ENCODE measurements at places on chromosomes 1 and 21.
A peak's percentile ranks its signal among the peaks of the same experiment; 100 is the strongest.

DNA sequence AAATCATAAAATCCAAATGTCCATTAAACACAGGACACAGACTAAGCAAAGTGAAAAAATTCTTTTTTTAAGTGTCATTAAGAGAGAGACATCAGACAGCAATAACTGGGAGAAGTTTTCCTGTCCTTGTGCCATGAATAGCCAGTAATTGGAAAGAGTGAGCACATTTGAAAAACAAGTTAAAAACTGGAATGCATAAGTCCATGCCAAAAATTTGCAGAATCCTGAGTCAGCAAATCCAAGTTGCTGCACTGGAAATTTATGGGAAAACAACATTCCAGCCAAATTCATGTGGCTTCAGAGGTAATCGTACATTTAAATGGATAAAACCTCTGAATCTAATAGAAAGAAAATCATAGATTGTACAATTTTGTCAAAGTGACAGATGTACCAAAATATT, 291.4 kb downstream of the LRRC40 start:
- no peak overlapping the region for H3K4me3 ChIP-seq
- H3K4me1 ChIP-seq = no peaks in the 10 kb centered on the region
- no peaks in the 10 kb centered on the region for H3K36me3 ChIP-seq
- no peak overlapping the region for H3K27ac ChIP-seq
- no peak for DNase-seq

- DNase-seq = no peak
- H3K27me3 ChIP-seq = no peaks in the 10 kb centered on the region
- H3K4me3 ChIP-seq = no peak overlapping the region
- no peaks in the 10 kb centered on the region for H3K36me3 ChIP-seq
Observed at GRCh38 chr1:65724151-65724550, 68.5 kb upstream of the PDE4B start.

GRCh38 chr1:171515299-171515698, 30.0 kb downstream of the PRRC2C start:
- H3K27me3 ChIP-seq = no peaks in the 10 kb centered on the region
- DNase-seq = no peak
- H3K27ac ChIP-seq = no peak overlapping the region
- no peak overlapping the region for H3K4me3 ChIP-seq
- peaks cover 54% of the 10 kb centered on the region for H3K36me3 ChIP-seq

DNA sequence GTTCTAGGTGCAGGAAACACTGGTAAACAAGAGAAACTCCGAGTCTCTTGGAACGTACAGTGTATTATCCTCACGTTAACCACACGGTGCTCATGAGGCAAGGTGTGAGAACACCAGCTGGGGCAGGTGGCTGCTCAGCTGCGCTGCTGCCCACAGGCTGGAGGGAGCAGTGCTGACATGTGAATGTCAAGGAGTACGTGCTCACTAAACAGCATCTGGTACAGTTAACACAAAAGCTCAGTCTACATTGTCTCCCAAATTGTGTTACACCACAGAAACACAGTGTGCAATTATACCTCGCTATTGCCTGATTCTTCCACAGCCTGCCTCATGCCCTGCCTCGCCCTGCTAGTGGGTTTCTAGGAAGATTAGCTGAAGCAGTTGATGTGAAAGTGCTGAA, 138.4 kb downstream of the GLIS1 start:
- H3K27ac ChIP-seq = no peak overlapping the region
- no peaks in the 10 kb centered on the region for H3K27me3 ChIP-seq
- H3K4me1 ChIP-seq = no peaks in the 10 kb centered on the region
- no peak overlapping the region for H3K4me3 ChIP-seq

DNA sequence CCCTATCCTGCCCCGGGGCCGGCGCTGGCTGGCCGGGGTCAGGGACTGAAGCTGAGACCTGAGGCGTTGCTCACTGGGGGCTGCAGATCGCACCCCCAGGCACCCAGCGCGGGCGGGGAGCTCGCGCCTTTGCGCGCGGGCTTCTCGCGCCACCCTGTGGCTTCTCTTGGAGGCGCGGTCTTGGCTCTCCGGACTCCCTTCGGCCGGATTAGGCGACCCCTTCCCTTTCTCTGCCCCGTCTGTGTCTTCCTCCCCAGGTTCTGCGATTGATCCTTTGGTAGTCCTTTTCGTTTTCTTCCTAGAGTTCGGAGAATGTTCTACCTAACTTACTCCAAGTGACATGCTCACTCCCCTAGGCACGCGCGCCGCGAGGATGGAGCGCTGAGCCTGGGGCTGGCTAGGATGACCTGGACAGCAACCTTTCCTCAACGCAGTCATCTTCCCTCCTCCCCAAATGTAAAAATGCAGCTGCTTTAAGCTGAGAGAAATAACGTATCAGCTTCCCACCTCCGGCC, 495 bp upstream of the NTRK1 start:
- H3K4me3 ChIP-seq = peak overlapping the region; percentile 11
- H3K27me3 ChIP-seq = peaks cover 85% of the 10 kb centered on the region
- peak; percentile 30 for DNase-seq
- H3K36me3 ChIP-seq = no peaks in the 10 kb centered on the region
- H3K4me1 ChIP-seq = peaks cover 14% of the 10 kb centered on the region

DNA sequence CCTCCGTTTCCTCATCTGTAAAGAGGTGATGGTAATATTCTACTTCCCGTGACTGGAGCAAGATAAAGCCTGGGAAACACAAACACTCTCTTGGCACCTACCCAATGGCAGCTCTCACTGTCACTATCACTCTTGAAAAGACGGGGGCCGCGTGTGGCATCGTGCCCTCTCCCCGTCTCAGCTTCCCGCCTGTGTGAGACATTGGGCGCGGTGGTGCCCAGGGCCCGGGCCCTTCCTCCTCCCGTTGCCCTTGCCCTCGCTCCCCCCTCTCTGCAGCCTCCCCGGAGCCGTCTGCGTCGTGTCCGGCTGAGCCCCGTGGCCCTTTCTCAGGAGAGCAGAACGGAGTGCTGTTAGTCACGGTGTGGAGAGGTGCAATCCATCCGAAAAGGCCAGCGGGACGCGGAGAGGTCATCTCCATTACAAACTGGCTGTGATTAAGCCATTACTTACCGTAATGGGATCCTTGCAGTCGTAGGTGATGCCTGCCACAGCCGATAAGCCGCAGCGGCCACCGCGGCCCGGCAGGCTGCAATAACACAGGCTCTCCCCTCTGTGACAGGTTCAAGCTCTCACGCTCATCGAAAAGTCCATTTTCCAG, 156.4 kb upstream of the ZC3H12A start:
- H3K36me3 ChIP-seq = no peaks in the 10 kb centered on the region
- peaks cover 60% of the 10 kb centered on the region for H3K27me3 ChIP-seq
- no peak overlapping the region for H3K4me3 ChIP-seq
- H3K27ac ChIP-seq = no peak overlapping the region
- DNase-seq = no peak

- H3K4me3 ChIP-seq = no peak overlapping the region
- no peaks in the 10 kb centered on the region for H3K36me3 ChIP-seq
Observed at GRCh38 chr1:186806477-186806876, 22.3 kb upstream of the PLA2G4A start.

DNA sequence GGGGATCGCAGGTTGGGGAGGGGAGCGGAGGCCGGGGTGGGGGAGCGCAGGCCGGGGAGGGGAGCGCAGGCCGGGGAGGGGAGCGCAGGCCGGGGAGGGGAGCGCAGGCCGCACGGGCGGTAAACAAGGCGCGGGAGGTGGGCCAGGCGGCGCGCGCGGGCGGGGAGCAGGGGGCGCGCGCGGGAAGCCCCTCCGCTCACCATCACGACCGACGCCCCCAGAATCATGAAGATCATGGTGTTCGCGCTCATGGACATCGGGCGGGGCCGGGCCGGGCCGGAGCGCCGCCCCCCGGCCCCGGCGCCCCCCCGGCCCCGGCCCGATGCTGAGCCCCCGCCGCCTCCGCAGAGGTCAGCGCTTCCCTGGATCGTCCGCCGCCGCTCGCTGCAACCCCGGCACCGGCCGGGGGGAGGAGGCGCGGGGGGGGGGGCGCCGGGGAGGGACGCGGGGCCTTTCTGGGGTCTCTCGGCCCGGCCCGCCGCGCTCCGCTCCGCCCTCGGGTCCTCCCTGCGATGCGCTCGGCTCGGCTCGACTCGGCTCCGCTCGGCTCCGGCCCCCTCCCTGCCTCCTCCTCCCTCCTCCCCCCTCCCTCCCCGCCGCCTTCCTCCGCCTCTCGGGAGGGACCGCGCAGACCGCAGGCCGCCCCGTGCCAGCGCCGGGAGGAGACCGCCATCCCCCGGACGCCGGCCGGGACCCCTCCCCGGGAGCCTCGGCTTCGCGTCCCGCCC, at the start of gene TMEM240:
TMEM240 (minus strand) TSS at position 535 of the 728 bp plus-strand sequence; CDS start at position 257, 278 bp downstream.
- peak; percentile 68 for DNase-seq
- H3K36me3 ChIP-seq = no peaks in the 10 kb centered on the region
- peaks cover 17% of the 10 kb centered on the region for H3K4me1 ChIP-seq
- peaks cover 9% of the 10 kb centered on the region for H3K27me3 ChIP-seq
- H3K27ac ChIP-seq = peak within 1 kb of the TSS; percentile 37

DNA sequence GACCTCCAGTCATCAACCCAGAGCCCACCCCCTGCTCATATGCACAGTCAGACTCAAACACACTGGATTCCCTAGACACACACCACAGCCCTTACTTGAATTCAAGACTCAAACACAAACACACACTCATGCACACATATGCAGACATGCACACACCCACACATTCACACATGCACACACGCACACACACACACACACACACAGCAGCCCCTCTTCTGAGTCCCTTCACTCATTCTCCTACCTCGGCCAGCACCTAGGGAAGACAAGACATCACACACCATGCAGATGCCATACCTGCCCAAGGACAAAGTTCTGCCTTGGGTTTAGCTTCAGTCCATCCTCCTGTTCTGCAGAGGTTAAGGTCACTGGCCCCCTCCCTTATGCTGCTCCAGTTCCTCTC, 1.6 kb upstream of the HCRTR1 start:
- H3K27me3 ChIP-seq = peaks cover 20% of the 10 kb centered on the region
- no peaks in the 10 kb centered on the region for H3K36me3 ChIP-seq
- H3K4me1 ChIP-seq = peaks cover 4% of the 10 kb centered on the region
- no peak overlapping the region for H3K27ac ChIP-seq

DNA sequence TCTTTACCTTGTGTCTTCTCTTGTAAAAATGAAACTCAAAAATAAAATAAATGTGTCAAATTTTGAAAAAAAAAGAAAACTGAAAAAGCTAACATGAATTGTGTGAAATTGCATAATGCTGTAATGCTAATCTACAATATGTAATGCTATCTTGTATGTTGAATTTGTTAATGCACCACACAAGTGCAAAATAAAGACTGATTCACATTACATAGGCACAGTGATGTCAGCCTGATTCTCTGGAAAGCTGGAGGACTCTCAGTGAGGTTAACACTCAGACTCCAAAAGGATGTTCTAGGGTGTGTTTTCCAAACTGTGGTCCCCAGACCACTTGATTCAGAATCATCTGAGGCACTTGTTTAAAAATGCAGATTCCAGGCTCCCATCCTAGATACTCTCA, 25.6 kb downstream of the SYT11 start:
- no peaks in the 10 kb centered on the region for H3K4me1 ChIP-seq
- H3K27me3 ChIP-seq = no peaks in the 10 kb centered on the region
- no peak overlapping the region for H3K4me3 ChIP-seq
- no peaks in the 10 kb centered on the region for H3K36me3 ChIP-seq

DNA sequence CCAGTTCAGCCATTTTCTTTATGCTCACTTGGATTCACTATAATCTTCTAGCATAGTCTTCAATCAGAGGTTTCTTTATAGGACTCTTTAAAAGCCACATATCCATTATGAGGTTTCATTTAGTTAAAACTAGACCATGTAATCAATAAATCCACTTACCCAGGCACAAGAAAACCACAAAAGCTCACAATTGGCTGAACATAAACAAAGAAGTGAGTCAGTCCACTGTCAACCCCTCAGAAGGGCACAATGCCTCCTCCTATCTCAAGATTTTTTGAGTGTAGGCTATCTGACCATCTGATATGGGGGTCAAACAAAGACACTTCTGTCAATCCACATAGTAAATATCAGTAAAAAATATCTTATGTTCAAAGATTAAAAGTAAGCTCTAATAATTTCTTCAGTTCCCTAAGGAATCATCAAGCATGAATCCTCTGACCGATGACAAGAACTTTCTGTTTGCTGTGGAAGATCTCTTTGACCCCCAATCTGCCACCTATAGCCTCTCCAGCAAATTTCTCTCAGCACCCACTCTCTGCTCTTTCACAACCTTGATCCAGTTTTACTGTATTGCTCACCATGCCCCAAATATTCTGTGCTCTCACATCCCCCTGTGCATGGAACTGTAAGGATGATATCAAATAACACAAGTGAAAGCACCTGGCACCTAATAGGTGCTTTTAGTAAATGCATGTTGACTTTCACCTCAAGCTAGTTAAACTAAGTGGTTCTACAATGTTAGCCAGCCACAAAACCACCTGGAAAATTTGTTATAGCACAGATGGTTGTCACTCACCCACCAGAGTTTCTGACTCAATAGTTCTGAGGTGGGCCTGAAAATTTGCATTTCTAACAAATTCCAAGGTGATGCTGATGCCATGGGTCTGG, 16.7 kb downstream of the RAB3B start:
- H3K27ac ChIP-seq = no peak overlapping the region
- H3K4me3 ChIP-seq = no peak overlapping the region
- H3K4me1 ChIP-seq = no peaks in the 10 kb centered on the region
- no peaks in the 10 kb centered on the region for H3K27me3 ChIP-seq
- no peaks in the 10 kb centered on the region for H3K36me3 ChIP-seq
- no peak for DNase-seq

DNA sequence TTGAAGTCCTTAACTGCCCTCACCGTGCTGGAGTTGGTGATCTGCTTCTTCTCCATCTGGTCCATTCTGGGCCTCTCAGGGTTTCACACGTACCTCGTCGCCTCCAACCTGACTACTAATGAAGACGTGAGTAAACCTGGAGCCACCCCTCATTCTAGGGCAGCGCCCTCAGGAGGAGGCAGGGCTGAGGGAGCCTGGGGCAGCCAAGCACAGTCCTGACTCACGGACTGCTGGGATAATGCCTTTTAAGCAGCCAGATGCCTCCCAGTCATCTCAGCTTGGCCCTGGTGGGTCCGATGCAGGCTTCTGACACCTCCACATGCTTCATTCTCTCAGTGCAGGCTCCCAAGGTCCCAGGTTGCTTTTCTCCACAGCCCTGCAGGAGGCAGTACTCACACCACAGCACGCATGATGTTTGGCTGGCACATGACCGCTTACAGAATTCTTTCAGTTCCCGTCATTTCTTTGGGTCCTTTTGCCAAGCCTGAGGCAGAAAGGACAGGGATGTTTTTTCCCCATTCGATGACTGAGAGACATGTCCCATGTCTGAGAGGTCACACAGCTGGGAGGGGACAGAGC, 11.8 kb upstream of the SFN start:
- peaks cover 20% of the 10 kb centered on the region for H3K36me3 ChIP-seq
- H3K27ac ChIP-seq = no peak overlapping the region
- H3K27me3 ChIP-seq = no peaks in the 10 kb centered on the region
- no peak overlapping the region for H3K4me3 ChIP-seq
